MV-4-11 (cell line): ENCODE measurements at places on chromosomes 5 and 9.

DNA sequence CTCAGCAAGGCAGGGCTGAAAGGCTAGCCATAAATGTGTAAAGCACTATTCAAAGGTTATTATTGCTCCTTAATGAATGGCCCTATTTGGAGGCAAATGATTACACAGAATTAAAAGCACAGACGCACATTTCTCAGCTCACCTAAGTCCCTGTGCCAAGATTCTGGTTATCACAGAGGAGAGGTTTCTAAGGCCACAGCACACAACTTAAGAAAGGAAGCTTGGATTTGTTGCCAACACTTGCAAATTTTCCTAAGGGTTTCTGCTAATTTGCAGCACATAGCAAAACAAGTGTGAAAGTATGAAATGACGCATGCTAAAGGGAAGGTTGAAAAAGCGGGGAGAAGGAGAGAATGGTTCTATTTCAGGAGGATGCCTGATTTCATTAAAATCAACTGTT lies 834.1 kb upstream of the C9orf72 start:
- no peak for DNase-seq

DNA sequence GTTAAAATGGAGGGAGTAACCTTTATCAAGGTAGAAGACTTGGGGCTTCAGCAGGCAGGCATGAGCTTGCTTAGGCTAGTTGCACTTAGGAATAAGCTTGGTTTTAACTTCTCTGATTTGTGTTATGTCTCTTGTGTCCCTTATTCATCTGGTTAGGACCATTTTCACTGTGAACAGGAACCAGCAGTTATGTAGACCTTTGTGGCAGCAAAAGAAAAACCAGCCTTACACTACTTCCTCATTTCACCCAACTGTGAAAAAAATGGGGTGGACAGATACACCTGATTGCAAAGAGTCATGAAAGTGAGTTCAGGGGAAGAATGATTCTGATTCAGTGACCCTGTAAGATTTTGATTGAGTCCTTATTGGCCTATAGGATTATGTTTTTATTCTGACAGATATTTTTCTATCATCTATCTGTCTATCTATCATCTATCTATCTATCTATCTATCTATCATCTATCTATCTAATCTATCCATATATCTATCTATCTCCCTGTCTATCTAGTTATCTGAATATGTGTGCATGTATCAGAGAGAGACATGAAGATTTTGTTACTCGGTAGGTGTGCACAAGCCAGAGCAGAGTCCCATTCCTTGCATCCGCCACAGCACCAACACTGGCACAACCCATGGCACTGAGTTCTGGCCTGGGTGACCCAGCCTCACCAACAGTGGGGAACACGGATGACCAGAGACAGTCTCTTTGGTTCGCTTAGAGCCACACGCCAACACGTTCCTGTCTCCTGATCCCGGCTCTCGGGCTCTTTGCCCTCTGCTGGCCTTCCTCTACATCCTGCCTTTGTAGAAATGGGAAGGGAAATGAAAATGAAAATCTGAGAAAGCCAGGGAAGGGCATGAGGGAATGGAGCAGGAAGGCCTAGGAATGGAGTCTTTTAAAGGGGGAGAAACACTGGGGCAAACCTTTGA lies 1.3 kb upstream of the ZNF366 start:
- DNase-seq = peak; percentile 89

DNA sequence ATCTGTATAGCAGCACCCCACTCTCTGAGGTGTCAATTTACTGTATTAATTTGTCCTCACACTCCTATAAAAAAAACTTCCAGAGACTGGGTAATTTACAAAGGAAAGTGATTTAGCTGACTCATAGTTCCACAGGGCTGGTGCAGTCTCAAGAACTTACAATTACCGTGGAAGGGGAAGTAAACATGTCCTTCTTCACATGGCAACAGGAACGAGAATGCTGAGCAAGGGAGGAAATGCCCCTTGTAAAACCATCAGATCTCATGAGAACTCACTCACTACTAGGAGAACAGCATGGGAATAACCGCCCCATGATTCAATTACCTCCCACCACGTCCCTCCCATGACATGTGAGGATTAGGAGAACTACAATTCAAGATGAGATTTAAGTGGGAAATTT lies 602.6 kb downstream of the MTRR start:
- DNase-seq = no peak

DNA sequence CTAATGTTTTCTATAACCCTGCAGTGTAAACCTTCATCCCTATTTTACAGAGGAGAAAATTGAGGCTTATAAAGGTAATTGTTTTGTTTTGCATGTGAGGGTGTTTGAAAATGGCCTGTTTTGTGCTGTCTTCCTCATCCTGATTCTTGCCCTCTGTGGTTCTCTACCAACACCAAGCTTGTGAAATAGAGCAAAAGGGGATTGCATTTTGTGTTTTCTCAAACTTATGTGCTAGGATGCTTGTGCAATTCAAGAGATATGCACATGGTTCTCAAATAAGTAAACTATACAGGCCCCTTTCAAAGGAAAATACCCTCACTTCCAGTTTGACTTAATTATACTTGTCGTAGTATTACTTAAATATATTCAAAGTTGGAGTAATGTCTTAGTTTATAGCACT lies 17.2 kb downstream of the PAM start:
- DNase-seq = peak; percentile 66
